Endothelial cell of umbilical vein (primary cell): ENCODE measurements at places on chromosomes 6 and 20. TPM values are rescaled to one million over a fixed set of nuclear protein-coding genes. Genes with fewer than 3 reads are reported as not detected.

GRCh38 chr20:60424267-60424902 is 466.2 kb downstream of the CDH26 start:
- DNase-seq = no peak

DNA sequence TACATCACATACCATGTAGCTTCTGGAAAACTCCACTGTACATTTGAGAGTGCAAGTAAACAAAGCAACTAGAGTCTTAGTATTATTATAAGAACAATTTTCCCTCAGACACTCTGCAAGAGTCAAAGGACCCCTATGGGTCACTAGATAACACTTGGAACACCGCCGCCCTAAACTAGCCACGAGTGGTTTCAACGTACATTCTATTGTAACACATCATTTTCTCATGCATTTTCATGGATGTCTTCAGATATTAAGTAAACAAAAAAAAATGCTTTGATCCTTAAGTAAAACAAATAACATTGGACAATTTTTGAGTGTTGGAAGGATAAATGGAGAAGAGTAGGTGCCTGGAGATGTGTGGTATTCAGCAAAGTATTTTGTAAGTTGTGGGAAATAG is 3.2 kb upstream of the RNF146 start:
- DNase-seq = no peak

FAM83D gene
- 35.5 and 46.0 TPM in 2 replicates for total RNA-seq

IL17F gene
- total RNA-seq = not detected in 2 replicates
